ENCODE measurements at places on chromosomes 6 and 20.

- no peak for DNase-seq
Measured at GRCh38 chr20:52921340-52921739, 50.8 kb upstream of the TSHZ2 start.

DNA sequence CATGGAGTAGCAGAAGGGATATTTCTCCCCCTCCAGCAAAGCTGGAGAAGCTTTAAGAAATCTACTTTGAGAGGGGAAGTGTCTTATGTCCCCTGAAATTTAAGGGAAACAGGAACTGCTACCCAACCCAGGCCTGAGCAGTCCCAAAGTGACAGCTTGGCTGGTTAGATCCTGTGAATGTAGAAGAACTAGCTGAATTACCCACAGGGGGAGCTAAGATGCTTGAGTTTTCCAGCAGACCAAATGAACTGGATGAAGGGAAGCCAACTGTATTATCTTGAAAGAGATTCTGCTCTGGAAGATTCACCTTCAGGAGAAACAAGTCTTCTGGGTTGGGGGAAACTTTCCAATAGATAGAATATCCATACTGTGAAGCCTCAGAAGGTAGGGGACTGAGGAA lies 303.3 kb upstream of the MMS22L start:
- no peak for DNase-seq

DNA sequence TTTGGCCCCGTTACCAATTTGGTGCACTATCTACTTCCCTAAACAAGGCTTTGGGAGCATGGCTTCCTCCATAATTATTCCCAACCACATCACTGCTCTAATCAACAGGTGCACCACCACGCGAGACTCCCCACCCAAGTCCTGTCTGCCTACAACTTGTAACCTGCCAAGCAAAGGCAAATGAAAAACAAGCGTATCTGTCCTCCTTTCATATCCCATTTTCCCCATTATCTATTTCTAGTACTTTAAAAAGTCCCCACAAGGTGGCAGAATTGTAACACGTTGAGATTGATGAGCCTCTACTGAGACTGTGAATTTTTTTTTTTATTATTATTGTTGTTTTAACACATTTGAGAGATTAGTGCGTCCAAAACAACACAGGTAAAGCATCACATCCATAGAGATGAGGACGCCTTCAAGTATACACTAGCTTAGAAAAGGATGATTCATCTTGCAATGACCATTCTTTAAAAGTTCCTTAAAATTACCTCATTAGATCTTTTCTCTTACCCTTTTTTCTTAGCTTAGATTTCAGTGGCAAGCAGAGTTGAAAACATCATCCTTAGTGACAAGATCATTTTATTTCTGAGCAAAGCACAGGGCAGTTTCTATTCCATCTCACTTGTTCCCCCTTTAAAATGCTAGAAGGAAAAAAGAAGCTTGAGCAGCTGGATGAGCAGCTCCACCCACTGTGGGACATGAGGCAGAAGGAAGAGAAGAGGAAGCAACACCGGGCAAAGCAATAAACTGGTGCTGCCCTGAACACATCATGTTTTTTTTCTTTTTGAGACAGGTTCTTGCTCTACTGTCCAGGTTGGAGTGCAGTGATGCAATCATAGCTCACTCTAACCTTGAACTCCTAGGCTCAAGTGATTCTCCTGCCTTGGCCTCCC lies 210.8 kb downstream of the ARHGAP18 start:
- DNase-seq: no peak

DNA sequence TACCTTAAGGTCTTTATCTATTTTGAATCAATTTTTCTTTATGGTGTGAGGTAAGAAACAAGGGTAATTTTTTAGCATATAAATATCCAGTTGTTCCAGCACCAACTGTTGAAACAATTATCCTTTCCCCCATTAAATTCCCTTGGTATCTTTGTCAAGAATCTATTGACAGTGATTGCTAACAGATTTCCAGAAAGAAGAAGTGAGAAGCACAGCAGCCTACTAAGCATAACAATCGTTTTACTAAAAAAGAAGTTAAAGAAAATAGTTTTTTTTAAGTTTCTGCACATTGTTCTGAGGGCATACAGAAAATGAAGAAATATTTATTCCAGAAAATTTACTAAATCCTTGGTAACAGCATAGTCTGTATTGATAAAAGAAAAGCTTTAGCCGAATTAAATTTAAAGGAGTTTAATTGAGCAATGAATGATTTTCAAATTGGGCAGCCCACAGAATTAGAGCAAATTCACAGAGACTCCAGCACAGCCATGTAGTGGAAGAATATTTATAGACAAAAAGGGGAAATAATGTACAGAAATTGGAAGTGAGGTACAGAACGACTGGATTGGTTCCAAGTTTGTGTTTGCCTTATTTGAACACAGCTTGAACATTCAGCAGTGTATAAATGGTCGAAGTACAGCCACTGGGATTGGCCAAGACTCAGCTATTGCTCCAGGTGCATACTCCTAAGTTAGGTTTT lies 97.9 kb upstream of the UST start:
- no peak for DNase-seq

DNA sequence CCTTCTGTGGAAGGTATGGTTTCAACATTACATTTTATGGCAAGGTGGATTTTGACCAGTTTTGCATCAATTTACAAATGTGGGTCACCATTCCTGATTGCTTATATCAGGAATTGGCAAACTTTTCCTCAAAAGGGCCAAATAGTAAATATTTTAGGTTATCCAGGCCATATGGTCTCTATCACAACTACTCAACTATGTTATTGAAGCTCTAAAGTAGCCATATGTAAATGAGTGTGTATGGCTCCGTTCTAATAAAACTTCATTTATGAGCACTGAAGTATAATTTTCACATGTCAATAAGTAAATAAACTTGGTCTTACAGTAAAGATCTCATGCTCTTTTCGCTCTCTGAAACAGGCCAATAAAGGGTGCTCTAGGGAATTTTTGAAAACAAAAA lies 362.7 kb upstream of the SASH1 start:
- no peak for DNase-seq

DNA sequence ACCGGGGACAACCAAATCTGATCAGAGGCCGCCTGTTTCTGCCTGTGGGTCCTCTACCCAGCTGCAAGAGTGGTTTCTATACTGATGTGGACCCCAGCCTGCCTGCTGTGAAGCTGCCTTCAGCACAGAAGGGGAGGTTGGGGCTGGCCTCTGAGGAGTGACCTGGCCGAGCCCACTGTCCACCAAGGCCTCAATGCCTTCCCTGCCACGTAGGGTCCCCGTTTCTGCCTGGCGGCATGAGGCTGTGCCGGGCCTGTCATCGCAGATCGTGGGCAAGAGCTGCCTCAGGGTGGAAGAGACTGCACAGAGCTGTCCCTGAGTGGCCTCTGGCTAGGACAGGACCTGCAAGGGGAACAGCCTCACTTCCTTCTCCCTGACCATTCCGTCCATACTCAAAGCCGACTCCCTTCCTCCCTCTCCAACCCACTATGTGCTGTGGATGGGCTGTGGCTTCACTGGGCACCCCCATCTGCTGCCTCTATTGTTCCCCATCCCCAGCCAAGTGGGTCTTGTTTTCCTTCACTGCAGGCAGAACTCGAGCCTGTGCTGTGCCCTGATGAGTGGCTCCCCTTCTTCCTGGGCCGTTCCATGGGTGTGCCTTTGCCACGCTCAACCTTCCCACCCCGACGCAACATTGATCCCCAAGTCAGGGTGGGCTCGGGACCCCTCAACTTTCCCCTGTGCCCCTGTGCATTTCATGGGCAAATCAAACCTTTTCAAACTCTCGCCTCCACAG lies 60.3 kb downstream of the ERMARD start:
- DNase-seq: no peak

- no peak for DNase-seq
Measured at GRCh38 chr6:149363154-149363553, 36.9 kb upstream of the SUMO4 start.

DNA sequence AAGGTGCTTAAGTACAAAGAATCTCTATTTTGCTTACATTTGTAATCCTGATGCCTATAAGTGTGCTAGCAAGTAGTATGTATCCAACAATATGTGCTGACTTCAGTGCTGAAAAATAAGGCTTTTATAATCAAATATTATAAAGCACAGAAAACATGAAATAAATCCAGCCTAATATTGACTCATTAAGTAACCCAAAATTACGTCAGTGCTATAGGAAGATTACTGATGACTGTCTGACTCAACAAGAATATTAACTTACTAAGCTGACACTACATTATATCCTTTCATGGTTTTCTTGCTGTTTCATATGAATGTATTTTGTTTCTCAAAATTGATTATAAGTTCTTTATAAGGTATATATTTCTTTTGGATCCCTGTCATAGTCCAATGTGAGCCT lies 76.1 kb downstream of the ME1 start:
- DNase-seq: no peak
